H4 (cell line): ENCODE measurements at places on chromosomes 13 and 19.

GRCh38 chr13:37481011-37481884 is 117.3 kb downstream of the POSTN start:
- DNase-seq: peak; percentile 13

- no peak for DNase-seq
Measured at GRCh38 chr19:13553880-13554400, 47.7 kb upstream of the CACNA1A start.

DNA sequence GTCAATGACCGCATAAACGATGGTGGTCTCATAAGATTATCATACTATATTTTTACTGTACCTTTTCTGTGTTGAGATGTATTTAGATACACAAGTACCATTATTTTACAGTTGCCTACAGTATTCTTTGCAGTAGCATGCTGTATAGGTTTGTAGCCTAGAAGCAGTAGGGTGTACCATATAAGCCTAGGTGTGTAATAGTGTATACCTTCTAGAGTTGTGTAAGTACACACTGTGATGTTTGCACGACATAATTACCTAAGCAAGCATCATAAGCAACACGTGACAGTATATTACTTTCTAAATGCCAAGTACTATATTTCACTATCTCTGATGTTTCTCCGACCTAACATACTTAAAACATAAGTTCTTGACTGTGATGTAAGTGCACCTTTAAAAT is 2.7 kb downstream of the LPAR6 start:
- peak; percentile 6 for DNase-seq

- DNase-seq: no peak
Measured at GRCh38 chr13:32647926-32648325, 61.7 kb downstream of the PDS5B start.

DNA sequence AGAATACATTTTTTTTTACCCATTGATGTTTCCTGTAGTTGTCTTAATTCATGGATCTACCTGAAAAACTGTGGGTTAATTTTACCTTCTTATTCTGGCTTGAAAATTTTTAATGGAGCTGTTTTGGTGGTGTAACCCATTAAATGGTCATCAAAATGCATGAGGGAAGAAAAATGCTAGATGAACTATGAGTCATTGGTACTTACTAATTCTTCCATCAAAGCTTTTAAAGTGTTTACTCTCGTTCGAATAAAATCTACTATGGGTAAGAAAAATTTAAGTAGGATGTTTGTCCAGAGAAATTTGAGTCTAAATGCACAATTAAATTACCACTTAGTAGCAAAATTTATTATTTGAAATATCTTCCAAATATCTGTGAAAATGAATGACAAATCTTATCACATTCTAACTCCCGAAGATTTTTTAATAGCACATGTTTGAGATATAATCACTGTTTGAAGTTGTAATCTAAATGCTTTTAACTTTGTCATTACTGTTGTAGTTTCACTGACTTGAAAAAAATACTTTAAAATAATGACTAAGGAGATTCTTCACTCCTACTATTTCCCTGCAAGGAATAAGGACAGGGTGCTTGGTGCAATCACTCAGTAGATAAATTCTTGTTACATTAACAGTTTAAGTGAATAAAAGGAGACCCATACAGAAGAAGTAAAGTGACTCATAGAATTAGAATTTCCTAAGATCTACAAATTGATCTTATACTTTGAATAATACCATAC is 437.7 kb downstream of the IRS2 start:
- no peak for DNase-seq

DNA sequence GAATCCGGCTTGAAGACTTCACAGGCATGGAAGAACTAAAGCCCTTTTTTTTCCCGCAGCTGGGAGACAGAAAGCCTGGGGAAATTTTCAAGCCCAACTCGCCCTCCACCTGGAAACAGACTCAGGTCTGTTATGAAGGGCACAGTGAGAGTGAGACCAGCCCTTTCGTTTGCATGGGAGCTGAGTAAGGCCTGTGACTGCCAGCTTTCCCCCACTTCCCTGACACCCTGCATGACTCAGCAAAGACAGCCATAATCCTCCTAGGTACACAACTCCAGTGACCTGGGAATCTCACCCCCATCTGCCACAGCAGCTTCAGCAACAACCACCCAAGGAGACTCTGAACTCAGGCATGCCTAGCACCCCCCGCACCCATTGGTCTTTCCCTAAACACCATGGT is 87.6 kb upstream of the ZNF91 start:
- DNase-seq: no peak

GRCh38 chr13:43016226-43016625 is 7.2 kb upstream of the DNAJC15 start:
- no peak for DNase-seq

DNA sequence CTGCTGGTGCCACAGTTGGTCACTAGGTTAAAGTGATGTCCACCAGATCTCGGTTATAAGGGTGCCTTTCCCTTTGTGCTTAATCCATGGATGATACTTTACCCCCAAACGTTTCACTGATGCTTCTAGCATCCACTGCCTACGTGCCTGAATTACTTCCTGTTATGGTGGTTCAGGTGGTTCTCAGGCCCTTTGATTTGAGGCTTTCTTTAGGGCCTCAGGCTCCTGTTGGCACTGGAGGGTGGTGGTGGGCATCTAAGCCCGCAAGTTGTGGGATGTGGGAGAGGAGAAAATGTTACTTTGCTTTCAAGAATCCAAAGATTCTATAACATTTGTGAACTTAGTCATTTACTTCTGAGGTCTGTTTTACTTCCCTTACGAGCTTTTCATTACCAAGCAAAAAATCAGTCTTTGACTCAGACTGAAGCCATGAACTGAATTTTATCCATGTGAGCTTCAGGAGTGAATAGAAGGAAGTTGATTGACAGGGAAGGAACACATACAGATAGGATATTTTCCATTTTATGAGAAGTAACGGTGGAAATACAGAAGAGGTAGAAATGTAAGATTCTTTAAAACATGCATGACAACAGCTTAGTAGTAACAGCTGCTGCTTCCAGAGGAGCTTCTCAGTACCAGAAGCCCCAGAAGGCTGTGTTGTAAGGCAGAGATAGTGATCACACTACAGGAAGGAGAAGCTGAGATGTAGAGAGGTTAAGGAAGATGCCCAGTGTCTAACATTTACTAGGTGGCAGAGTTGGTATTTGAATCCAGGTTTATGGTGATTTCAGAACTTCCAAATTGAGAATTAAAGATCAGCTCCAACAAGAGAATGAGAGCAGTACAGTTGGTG is 65.0 kb downstream of the ARHGEF7 start:
- DNase-seq: no peak

DNA sequence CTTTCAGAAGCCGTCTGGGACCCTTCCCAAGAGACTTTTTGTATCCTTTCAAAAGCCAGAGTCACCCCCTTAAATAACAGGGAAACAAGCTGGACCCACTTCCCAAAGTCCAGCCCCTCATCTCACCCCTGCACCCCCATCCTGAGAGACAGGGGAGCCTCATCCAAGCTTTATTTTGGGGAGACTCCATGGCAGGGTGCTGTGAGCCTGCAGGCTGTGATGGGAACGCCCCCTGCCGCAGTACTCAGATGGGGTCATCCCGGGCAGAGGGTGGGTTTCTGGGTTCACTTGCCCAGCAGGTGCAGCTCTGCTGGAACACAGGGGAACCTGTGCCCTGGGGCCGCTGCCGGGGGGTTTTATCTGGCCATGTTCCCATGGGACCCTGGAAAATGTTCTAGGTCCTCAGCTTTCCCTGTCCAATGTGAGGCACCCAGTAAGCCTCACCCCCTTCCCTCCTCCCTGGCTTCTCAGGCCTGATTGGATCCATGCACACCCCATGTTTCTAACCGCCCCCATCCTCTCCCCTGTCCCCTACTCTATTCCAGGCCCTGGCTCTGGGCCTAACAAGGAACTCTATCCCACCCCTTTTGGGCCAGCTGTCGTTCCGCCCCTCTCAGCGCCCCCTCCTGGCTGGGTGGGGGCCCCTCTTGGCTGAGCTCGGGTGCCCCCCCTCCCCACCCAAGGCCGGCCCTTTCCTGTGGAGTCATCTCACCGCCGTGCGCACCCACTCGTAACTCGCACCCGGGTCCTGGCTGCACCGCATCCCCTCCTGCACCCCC is 1.0 kb downstream of the HIF3A start:
- no peak for DNase-seq

GRCh38 chr19:4061178-4061682 is 5.5 kb downstream of the ZBTB7A start:
- DNase-seq: no peak

DNA sequence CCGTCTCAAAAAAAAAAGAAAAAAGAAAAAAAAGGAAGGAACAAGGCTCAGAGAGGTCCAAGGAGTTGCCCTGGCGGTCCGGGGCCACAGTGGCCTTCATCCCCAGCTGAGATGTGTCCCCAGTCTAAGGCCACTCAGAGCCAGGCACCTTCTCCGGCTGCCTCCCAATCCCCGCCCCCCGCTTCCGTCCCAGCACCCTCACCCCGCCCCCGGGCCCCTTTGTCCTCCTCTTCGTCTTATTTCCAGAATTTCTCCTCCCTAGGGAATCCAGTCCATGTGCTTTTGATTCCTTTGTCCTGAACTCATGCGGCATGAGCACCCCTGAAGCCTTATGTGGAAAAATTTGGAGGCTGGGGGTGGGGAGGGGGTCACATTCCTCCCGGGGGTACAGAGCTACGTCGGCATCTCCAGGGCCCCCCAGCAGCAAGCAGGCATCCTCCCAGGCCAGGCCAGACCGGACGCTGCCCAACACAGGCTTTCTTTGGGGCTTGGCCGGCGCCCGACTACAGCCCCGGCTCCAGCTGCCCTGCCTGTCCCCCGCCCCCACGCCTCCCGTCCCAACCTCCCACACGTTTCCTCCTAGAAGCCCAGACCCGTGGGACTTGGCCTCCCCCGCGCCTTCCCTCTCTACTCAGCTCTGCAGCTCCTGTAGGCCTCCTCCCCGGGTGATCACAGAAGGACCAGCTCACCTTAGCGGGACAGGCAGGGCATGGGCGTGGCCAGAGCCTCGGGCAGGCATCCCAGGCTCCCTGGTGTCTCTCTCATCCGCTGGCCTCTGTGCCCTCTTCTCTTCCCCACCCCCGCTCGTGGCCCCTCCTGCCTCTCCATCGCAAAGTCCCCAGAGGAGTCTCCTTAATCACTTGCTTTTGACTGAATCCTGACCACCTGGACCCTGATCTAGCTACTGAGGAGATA is 17.8 kb upstream of the ADGRE5 start:
- DNase-seq: peak; percentile 63

DNA sequence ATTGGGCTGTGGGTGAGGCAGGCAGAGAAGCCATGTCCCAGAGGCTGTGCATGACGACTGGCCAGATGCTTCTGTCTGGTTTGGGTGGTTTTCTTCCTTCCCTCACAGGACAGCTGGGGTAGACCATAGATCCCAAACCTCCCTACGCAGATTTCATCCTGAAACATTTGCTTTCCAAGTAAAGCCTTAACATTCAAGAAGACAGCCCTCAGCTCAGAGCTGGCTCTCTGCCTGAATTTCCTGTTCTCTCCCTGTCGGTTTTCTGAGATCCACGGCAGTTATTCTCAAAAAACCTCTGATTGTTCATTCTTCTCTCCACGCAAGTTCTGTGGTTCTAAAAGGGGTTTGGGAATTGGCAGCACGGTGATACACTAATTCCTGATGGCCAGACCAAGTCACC is 25.3 kb downstream of the UQCRFS1 start:
- no peak for DNase-seq

GRCh38 chr13:102555914-102556553 is 40.8 kb upstream of the TPP2 start:
- peak; percentile 16 for DNase-seq

DNA sequence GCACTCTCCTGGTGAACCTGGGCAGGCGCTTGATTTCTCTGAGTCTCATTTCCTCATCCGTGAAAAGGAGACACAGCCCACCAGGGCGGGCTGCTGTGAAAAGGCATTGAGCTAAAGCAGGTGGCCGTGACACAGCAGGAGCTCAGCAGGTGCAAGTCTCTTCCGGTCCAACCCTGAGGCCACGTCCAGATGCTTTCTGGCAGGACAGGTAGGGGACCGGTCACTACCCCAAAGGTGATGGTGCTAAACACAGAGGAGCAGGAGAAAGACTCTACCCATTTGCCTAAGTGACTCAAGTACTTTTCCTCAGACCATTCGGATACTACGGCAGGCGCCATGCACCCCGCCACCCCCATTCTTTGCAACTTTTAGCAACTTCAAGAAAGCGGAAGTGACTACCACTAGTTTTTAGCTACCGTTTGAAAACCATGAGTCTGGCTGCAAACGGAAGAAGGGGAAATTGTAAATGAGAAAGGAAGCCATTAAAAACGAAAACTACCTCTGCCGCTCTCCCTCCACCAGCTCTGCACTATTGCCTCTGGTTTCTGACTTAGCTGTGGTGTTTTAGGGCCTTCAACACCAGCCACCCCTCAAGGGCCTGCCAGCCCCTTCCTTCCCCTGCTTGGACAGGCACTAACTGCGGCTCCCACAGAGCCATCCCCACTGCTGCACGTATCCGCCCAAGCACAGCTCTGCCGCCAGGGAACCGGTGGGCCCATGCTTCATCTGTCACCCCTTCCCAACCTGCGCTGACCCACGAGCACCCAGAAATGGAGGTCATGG is 4.8 kb downstream of the PPP6R1 start:
- DNase-seq: no peak

DNA sequence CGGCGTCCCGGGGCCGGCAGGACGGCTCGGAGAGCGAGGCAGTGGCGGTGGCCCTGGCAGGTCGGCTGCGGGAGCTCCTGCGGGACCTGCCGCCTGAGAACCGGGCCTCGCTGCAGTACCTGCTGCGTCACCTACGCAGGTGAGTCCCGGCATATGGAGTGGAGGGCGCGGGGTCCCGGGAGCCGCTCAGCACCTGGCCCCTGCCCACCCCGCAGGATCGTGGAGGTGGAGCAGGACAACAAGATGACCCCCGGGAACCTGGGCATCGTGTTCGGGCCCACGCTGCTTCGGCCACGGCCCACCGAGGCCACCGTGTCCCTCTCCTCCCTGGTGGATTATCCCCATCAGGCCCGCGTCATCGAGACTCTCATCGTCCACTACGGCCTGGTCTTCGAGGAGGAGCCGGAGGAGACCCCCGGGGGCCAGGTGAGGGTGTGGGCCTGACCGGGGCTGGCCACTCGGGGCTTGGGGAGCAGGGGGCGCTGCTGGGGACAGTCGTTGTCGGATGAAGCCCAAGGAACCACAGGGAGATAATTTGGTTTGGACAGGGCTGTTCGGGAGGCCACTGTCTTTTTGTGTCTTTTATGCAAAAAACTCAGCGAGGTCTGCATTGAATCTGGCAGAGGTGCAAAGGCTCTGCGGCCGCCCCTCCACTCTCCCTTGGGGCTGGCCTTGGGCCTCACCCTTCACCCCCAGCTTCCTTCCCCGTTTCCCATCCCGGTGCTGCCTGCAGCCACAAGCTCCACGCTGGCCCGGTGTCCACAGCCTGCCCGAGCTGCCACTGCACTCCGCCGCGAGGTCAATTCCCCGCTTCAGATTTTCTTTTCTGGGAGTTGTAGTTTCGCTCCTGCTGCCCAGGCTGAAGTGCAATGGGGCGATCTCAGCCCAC is 12.0 kb downstream of the POLR2E start:
- DNase-seq: no peak

GRCh38 chr13:113636266-113636963 is 21.6 kb downstream of the ATP4B start:
- no peak for DNase-seq

DNA sequence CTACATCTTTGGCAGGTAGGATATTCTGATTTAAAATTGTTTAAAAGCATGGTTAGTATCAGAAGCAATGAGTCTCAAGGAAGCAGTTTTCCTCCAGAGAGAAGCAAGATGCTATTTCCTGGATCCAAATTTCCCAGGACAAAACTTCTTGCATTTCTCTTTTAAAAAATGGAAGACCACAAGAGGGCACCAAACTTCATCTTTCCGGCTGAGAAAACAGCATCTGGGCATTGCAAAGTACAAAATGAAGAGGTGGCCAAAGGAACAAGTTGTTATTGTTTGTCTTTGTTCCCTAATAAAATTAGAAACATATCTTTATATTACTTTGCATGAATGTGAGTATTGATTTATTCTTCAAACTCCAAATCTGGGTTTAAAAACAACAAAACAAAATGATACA is 60.0 kb upstream of the LRCH1 start:
- peak; percentile 9 for DNase-seq
